Subcutaneous preadipocyte (primary cell): ENCODE measurements at places on chromosomes 16 and 17. TPM values are rescaled to one million over a fixed set of nuclear protein-coding genes. Genes with fewer than 3 reads are reported as not detected.

The POLR3K gene
- total RNA-seq = 2.9 and 3.5 TPM in 2 replicates

The TMC7 gene
- total RNA-seq = 0.73 and 2.2 TPM in 2 replicates

The EFCAB5 gene
- under 0.01 TPM in 2 replicates for total RNA-seq

The SLC16A13 gene
- total RNA-seq = 0.37 and 0.39 TPM in 2 replicates

The RNF222 gene
- not detected in 2 replicates for total RNA-seq

The MPP2 gene
- 0.78 and 1.1 TPM in 2 replicates for total RNA-seq
